ENCODE measurements at places on chromosomes 4 and X. TPM values are rescaled to one million over a fixed set of nuclear protein-coding genes. Genes with fewer than 3 reads are reported as not detected.
A peak's percentile ranks its signal among the peaks of the same experiment; 100 is the strongest.

GRCh38 chr4:124868495-124868894 is 156.0 kb upstream of the ANKRD50 start:
- no peak for DNase-seq

DNA sequence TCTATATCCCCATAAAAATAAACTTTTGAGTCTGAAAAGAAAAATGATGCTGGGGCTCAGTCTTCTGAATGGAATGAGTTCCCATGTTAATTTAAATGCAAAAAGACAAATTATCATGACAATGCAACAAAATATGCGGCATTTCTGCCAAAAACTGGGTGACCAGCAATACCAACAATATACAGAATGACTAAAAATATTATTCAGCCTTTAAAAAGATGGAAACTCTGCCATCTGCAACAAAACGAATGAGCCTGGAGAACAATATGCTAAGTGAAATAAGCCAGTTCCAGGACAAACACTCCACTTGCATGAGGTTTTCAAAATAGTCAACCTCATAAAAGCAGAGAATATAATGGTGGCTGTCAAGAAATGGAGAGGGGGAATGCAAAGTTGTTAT is 558.5 kb downstream of the IL15 start:
- no peak for DNase-seq

GRCh38 chr4:175971388-175972179 is 94.1 kb upstream of the WDR17 start:
- no peak for DNase-seq

GRCh38 chrX:39397561-39398199 is 596.4 kb downstream of the MID1IP1 start:
- peak; percentile 69 for DNase-seq

DNA sequence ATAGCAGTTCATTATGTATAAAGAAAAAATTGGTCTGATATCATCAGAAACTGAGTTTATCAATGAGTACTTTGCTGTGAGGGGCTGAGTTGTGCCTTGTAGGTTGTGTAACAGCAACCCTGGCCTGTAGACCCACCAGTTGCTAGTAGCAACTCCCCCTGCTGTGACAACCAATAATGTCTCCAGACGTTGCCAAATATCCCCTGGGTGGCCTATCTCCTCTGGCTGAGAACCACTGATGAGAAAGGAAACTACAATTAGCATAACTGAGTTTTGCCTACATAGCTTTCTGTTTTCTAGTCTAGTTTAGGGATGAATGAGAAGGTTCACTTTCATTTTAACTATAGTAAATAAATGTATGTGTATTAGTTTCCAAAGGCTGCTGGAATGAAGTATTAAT is 234.1 kb downstream of the CPE start:
- DNase-seq = no peak

DNA sequence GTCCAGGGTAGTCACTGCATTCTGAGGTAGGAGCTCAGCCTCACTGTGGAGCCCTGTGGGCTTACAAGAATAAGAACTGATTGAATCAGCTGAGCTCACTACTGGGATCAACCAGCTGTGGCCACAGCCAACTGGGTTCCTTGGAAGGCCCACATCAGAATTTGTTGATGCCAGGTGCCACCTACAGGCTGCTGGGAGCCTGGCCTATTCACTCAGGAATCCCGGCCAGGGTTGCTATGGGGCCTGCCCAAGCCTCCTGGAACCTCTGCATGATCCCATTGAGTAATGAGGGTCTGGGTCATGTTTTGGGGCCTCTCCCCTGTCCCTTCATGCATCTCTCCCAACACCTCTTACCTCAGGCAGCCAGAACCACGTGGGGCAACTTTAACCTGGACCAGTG is 53.9 kb upstream of the KIAA1210 start:
- DNase-seq = no peak

DNA sequence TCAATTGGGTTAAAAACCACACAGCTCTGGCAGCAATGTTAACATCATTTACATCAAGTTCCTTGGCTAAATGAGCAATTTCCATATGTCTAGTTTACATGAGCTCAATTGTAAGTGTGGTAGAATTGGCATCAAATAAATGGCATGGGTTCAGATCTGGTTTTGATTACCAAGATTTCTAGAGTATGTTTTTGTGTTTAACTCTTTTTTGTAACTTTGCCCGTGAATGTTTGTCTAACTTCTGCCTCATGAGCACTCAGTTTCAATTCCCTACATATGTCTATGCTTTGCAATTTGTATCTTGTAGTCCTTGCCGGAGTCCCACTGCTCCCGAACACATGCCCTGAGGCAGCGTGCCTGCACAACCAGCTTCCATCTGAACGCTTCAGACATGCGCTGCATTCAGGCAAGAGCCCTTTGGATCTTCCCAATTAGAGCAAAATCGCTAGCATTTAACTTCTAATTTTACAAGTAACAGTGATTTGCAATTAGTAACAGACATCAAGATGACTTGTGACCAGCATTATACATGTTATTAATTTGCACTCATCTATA is 644.4 kb downstream of the TRIML1 start:
- DNase-seq = no peak

DNA sequence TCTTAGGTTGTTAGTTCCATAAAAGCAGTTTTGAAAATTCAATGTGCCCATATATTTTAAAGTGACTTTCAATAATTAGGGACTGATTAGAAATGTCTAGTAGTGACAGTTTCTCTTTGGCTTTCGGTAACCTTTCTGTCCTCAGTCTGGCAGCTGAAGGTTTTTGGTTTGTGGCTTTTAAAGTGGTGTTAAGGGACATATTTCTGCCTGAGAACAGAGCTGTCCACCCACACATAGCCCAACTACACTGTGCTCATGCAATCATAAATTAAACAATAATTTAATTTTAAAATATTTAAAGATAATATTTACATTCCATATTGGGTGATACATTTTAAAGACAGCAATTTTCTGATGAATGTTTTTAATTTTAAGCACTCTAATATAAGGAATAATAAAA is 335.0 kb upstream of the TENM3 start:
- no peak for DNase-seq

DNA sequence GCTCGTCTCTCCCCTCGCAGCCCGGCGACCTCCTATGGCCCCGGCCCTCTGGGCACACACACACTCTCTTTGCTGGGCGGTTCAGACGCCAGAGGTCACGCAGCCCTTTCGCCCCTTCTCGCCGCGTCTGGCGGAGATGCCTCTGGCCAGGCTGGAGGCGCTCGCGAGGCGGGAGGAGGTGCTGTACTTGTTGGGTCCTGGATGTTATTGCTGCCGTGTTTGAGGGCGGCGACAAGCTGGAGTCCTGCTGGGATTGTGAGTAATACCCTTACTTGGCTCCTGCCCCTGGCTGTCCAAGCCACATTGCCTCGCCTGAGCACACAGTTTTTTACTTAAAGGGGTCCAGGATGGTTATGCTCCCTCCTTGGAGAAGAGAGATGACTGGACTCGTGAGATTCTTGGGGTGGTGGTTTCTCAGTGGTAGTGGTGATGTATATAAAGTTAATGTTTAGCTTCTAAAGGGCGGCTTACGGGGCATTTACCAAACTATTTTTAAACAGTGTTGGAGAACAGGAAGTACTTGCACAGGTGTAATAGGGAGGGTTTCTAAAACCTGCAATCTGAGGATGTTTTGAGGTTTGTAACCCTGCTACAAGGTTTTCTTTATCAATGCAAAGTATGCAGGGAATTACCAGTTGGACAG is 572 bp downstream of the USP53 start:
- DNase-seq = peak; percentile 70

DNA sequence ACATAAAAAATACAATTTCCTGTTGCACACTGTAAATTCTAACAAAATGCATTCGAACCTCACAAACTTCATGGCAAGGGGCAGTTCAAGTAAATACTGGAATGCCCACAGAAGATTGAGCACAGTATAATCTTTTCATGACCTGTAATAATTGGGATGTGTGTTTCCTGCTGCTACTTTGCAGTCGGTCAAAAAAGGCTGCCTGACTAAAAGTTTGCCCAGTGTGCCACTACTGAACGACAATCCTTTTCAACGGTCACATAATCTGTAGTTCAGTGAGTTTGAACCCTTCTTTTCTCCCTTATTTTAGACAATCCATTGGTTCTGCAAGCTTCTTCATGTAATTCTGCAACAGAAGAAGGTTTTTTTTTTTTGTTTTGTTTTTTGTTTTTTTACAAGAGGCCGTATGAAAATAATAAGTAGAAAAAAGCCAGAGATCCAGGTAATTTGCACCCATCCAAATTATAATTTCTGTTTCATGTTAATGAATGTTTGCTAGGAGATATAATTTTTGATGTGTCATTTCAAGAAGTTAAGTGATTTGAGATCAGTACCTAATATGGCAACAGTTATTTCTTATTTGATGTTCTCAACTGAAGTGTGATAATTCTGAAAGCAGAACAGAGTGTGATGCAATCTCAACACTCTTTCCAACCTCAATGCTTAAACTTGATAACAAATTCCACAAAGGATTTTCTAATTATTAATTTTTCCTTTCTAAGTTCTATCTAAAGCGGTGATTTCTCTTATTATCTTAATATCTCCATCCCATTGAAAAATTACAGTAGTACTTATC is 237.6 kb downstream of the FSTL5 start:
- DNase-seq = no peak

DNA sequence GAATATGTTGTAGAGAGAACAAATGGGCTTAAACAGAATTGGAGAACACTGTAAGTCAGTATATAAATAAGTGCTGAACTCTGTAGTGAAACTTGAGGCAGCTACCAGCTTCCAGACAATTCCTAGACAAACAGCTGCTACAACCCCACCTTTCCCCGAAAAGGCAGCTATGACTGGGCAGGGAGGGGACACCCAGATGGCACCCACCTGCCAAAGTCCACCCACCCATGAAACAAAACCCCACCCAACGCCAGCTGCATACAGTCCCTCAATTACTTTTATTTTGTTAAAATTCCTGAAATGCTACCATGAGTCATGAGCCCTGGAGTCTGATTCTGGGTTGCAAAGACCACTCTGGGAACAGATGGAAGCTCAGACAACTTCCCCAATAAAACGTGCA is 24.4 kb downstream of the RELL1 start:
- DNase-seq = no peak

- no peak for DNase-seq
Observed at GRCh38 chrX:150982235-150982787, 824 bp upstream of the HMGB3 start.

MAGEC3 gene
- 0.12 TPM for polyA plus RNA-seq

TBX22 gene
- polyA plus RNA-seq = 0.03 TPM

SFRP2 gene
- polyA plus RNA-seq = 3.5 TPM

PLAC1 gene
- polyA plus RNA-seq = 0.04 TPM

RAB40A gene
- 1.8 TPM for polyA plus RNA-seq

All from large intestine (tissue), 12 donors.